Pons (tissue), 1 donor: ENCODE measurements at places on chromosomes 6 and 20.

DNA sequence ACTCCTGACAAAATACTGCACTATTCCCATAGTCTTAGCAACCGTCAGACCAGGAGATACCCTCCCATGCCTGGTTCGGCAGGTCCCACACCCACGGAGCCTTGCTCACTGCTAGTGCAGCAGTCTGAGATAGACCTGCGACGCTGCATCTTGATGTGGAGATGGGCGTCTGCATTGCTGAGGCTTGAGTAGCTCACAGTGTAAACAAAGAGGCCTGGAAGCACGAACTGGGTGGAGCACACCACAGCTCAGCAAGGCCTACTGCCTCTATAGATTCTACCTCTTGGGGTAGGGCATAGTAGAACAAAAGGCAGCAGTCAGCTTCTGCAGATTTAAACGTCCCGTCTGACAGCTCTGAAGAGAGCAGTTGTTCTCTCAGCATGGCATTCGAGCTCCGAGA lies 25.4 kb downstream of the TMEM244 start:
- no peak for DNase-seq

- no peak for DNase-seq
Measured at GRCh38 chr6:166529586-166529985, 56.9 kb downstream of the RAMACL start.

DNA sequence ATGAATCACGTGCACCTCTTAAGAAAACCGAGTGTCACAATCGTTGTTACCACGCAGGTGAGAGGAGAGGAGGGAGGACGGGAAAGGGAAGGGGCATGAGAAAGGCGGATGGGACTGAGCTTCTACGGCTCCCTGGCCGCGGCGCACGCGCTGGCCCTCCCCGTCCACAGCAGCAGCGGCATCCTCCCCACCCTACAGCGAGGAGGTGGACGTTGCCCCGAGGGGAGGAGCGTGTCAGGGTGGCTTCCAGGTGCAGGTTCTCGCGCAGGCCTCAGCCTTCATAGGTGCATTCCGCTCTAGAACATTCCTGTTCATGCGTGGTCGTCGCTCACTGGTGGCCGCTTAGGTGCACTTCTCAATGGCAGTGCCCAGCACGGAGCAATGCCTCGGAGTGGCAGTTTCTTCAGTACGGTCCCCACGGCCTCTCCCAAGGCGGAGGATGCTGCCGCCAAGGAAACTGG lies 29.7 kb upstream of the AFDN start:
- DNase-seq = no peak

- DNase-seq = no peak
Measured at GRCh38 chr6:11367638-11368199, 135.3 kb upstream of the NEDD9 start.
